ENCODE measurements at places on chromosomes 5 and 9.

- no peak for DNase-seq
These were observed 10.2 kb upstream of the CEP72 start for GRCh38 chr5:601771-602465.

DNA sequence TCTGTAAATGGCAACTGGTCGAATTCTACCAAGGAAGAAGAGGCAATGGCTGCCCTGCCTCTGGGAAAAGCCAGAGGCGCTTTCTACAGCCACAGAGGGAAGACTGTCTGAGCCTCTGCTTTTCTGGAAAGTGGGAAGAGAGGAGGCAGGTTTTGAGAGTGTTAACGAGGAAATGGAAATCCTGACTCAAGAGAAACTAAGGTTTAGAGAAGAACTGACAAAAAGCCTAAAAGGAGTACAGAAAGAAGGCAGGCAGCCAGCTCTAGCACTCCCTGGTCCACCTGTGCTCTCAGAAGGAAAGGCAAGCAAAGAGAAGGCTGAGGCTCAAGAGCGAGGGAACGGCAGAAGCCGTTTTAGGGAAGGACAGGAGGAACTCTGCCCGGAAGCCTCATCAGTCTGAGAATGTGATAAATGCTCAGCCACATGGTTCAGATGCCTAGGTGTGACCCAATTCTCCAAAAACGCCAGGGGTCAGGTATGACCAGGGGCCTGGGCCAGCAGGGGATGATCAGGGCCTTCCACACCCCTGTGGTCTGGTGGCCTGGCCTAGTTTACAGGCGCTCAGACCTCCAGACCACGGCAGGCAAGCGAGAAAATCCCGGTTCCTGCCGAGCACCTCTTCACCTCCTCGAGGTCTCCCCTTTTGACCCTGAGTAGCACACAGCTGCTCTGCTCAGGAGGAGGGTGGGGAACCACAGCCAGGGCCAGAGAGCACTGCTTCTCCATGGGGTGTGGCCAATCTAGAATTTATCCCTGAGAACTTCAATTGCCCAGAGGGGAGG is 79.9 kb upstream of the FBXW11 start:
- DNase-seq, result no peak

- DNase-seq, result no peak
These were observed 2.7 kb downstream of the NCS1 start for GRCh38 chr9:130174920-130175321.

DNA sequence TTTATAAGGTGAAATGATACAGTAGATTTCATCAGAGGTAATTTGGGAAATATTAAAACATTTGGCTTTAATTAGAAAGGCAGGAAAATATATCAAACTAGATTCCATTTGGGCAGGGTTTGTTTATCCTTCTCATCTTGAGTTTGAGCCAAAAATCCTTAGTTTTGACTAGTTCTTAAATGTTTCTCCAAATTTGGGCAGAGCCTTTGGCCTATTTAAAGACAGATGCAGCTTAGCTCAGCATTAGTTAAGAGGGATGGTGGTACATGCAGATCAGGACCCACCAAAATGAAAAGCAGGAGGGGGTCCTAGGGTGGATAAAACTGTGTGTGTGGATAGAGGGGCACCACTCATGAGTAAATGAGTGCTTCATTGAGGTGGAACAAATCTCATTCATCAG is 20.3 kb upstream of the ARRDC3 start:
- no peak for DNase-seq

- DNase-seq, result no peak
These were observed 95.4 kb downstream of the JAKMIP2 start for GRCh38 chr5:147687118-147687517.

GRCh38 chr5:72269411-72269780 is 50.6 kb downstream of the MRPS27 start:
- DNase-seq, result no peak

GRCh38 chr9:88534456-88535225 is at the start of gene NXNL2:
NXNL2 (plus strand) TSS chr9:88535178; CDS start chr9:88535435, 257 bp downstream.
- DNase-seq, result no peak

- no peak for DNase-seq
These were observed 30.8 kb downstream of the DAB2IP start for GRCh38 chr9:121682201-121682600.

DNA sequence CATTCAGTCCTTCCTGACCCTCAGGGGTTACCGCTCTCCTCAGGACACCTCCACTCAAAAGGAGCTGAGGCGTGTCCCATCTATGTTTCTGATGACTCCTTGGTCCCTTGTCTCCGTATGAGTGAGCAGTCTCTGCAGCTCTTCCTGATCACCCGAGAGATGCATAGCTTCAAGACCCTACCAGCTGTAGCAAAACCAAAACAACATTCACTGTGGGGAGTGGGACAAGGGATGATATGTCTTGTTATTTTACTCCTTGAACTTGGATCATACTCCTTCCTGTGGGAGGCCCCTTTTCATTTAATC is 14.4 kb downstream of the GLDC start:
- no peak for DNase-seq

DNA sequence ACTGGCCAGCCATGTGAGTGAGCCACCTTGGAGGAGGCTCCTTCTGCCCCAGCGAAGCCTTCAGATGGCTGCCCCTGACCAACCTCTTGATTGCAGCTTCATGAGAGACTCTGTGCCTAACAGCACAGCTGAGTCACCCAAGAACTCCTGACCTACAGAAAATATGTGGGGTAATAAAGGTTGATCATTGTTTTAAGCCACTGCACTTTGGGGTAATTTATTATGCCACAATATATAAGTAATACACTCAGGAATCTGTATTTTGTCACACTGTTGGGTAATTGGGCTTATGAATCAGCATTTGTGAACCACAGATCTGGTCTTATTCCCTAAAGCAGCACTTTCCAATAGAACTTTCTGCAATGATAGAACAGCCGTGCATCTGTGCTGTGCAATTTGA is 24.4 kb upstream of the VDAC1 start:
- no peak for DNase-seq

DNA sequence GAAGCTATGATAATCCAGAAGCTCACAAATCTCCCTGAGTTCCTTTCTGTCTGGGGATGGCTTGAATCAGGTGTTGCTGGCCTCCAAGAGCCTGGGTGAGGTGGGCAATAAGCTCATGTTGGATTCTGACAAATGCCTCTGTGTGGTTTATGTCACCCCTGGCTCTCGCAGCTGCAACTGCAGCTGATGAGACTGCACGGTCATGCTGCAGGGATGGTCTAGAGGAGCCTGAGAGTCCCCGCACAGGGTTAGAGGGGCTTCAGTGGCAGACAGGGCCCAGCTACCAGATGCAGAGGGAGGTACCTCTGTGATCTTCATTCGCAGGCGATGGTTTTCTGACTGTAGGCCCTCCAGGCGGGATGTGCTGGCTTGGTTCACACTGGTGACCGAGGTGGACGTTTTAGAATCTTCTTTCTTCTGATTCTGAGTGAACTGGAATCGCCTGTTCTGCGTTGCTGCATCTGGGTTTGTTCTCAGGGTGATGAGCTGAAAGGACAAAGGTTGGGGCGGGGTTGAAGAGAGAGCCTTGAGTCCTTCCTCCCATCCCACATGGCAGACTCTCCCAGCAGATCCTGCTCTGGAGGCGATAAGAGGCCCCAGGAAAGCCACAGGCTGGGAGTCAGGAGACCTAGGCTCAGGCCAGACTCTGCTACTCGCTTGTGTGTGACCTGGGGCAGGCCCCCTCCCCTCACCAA is 47.6 kb upstream of the TBC1D2 start:
- no peak for DNase-seq

GRCh38 chr5:94423411-94423810 is 195.0 kb downstream of the KIAA0825 start:
- DNase-seq, result no peak

GRCh38 chr5:103744159-103744558 is 181.6 kb upstream of the NUDT12 start:
- DNase-seq, result no peak

DNA sequence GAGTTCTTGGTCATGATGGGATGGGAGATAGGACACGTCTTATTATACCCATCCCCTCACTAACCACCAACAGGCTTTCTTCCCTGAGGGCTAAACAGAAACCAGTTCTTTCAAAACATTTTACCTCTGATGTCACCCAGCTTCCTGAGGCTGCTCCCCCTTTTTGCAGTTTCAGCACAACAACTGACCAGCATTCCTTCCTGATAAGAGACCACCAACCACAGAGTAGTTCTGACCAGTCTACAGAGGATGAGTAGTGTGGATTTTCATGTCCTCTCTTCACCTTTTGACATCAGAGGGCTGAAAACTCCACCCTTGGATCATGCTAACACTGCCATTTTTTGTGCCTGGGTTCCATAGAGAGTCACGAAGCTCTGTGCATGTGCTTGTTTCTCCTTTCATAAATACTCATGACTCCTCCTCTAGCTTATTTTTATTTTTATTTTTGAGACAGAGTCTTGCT is 82.6 kb downstream of the OSTF1 start:
- no peak for DNase-seq

GRCh38 chr5:90855296-90856010 is 296.9 kb downstream of the ADGRV1 start:
- no peak for DNase-seq

DNA sequence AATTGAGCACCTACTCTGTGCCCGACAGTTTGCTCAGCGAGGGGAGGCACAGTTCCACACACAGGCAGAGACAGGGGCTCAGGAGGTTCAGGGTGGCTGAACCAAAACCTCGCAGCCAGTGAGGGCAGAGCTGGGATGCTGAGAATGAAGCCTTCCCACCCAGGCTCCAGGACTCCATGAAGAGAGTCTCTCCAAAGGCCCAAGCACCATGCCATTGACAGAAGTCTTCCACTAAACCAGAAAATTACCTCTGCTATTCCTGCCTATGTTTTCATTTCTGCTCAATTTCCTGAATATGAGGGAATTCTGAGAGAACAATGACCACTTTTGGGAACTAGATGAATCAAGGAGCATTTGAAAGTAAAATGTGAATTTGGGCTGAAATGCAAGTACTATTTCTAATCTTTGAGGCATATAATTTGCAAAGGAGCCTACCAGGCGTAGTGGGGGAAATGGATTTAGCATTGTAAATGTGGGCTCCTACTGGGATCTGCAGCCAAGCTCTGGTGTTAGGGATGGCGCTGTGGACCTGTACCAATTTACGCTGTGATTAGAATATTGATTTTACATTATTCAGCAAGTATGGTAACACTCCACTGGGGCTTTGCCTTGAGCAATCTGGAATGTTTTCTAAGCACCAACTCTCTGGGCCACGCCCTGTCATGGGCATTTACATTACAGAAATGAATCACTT is 91.9 kb downstream of the DRD1 start:
- no peak for DNase-seq

GRCh38 chr9:37676411-37676830 is 25.7 kb downstream of the FRMPD1 start:
- no peak for DNase-seq

- no peak for DNase-seq
These were observed 10.2 kb downstream of the NCS1 start for GRCh38 chr9:130182381-130182909.

DNA sequence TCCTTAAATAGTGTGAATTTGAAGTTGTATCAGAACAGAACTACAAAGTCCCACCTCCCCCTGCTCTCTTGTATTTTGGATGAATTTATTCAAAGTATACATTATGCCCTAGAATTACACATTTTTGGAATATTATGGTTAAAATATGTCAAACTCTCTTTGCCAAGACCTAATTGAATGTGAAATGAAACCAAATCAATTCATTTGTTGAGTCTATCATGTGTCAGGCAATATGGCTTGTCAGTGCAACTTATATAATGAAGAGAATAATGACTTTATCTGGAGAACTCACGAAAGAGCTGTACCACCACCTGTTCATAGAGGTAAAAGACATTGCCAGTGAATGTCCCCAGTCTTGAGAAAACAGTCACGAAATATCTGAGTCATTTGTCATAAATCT is 106.8 kb downstream of the TUSC1 start:
- DNase-seq, result no peak

DNA sequence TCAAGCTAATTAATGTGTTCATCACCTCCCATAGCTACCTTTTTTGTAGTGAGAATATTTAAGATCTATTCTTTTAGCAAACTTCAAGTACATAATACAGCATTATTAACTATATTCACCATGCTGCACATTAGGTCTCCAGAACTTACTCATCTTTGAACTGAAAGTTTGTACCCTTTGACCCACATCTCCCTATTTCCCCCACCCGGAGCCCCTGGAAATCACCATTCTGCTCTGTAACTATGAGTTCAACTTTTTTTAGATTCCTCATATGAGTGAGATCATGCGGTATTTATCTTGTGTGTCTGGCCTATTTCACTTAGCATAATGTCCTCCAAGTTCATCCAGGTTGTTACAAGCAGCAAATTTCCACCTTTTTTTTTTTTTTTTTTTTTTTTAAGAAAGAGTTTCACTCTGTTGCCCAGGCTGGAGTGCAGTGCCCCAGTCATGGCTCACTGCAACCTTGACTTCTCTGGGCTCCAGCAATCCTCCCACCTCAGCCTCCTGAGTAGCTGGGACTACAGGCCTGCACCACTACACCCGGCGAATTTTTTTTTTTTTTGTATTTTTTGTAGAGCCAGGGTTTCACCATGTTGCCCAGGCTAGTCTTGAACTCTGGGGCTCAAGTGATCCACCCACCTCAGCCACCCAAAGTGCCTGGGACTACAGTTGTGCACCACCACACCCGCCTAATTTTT is 100.4 kb upstream of the SAP30L start:
- no peak for DNase-seq

DNA sequence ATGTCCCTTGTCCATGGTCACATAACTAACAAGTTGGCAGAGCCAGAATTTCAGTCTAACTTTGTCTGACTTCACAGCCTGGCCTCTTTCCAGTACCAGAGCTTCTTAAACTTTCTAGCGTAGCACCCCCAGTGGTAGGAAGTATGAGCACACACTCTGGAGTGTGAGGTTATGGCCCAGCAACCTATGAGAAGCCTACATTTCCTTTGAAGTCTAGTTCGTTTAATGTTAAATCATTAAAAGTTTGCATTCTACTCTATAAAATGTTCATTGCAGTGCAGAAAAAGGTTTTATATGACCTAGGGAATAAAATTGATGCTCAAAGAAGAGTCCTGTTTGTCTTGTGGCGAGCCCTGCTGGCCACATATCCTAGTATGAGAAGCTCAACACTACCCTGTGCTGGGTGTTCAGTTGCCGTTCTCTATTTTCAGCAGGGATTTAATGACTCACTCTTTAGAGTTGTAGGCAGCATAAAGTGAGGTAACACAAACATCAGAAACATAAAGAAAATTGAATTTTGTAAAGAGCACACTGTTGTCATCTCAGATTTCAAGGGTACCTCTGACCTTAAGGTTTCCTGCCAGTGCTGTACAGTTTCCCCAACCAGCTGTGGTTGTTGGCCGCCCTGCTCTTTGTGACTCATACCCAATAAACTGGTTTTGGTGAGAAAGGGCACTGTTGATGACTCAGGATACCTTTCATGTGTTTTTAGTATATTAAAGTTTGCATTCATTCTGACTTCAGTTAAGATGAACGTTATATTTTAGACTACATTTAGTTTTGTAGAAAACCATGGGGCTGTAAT is 14.3 kb downstream of the MCCC2 start:
- no peak for DNase-seq

DNA sequence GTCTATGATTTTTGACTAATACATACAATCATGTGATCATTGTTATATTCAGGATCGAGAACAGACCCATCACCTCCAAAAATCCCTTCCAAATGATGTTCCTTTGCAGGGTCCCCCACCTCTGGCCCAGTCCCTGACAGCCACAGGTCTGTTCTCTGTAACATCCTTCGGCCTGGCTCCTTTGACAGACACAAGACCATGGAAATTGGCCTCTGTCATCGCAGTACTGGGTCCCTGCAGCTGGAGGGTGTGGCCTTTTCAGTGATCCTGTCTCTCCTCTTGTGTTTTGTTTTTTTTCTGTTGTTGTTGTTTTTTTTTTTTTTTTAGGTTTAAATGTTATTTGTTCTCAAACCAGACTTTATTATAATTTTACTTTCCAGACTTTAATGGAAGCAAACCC is 27.4 kb upstream of the ANKRD33B start:
- DNase-seq, result no peak

Data from left kidney (tissue), 8 donors.